ENCODE measurements at places on chromosomes 1 and 21. TPM values are rescaled to one million over a fixed set of nuclear protein-coding genes. Genes with fewer than 3 reads are reported as not detected.

RNU1-2 gene
- 2,748 TPM for total RNA-seq

DNA sequence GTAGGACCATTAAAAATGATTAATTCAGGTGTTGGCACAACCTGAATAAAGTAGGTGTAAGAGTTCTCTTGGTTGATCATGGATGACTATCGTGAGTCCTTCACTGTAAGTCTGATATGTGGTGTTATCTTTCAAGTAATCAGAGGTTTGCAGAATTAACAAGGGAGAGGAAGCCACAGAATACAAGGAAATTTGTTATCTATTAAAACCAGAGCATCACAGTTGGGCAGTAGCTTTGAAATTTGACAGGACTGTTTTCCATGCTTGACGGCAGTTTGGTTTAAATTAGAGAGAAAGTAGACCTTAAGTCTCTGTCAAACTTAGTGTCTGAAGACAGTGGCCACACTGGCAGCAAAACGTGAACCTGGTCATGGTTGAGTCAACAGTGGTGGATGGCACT is 139.5 kb upstream of the KCNK2 start:
- no peaks in the 10 kb centered on the region for H3K4me1 ChIP-seq
- H3K4me3 ChIP-seq: no peak overlapping the region
- no peak overlapping the region for H3K27ac ChIP-seq
- H3K36me3 ChIP-seq: no peaks in the 10 kb centered on the region
- H3K27me3 ChIP-seq: no peaks in the 10 kb centered on the region
- no peak for DNase-seq

GREM2 gene
- total RNA-seq: 0.99 TPM

FCER1G gene
- total RNA-seq: 102 TPM

DNA sequence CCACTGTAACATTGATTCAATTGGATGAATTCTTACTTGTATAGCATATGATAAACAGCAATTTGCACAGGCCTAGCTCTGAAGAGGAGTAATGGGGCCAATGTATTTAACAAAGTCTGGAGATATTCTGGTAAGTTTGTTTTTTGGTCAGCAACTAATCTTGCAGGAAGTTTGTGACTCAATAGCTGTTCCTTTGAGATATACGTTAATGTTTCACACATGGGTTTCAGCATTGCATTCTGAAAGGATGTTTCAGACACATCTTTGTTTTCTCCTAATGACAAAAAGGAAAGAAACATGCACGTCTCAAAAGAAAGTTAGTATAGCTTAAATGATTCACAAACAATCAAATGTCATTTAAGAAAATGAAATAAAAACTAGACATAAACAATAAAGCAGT is 49.0 kb downstream of the LTN1 start:
- no peak overlapping the region for H3K4me3 ChIP-seq
- DNase-seq: no peak
- no peaks in the 10 kb centered on the region for H3K36me3 ChIP-seq
- no peaks in the 10 kb centered on the region for H3K4me1 ChIP-seq
- no peaks in the 10 kb centered on the region for H3K27me3 ChIP-seq
- no peak overlapping the region for H3K27ac ChIP-seq

DNA sequence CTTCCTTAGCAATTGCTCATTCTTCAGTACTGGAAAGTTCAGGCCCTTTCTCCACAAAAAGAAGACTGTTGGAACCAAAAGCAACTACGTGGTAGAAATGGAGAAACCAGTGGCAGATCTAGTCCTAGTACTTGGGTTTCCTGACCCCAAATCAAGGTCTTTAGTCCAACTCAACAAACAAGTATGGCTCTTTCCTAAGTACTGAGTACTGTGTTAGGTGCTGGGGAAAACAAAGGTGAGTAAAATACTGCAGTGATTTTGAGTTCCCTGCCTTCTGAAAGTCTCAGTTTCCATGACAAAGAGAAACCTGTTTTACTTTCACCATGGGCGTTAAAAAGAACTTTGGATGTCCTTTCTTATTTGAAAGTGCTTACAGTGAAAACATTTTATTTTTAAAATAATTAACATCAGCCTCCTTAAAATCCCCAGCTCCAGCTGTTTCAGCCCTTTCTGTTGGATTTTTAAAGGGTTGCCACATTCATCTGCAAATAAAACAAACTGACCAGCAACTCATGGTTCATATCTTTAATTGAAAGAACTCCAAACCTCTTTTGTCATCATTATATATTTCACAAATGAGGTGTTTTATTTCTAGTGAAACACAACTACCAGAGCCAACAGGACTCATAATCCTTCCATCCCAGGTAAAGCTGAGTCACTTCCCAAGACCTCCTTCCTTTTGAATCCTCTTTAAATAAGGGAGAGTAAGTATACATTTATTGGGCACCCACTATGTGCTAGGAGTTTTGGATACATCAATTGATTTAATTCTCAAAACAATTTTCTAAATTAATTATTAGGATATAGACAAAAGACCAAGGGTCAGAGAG is 35.4 kb downstream of the PLPP3 start:
- H3K36me3 ChIP-seq: no peaks in the 10 kb centered on the region
- no peak for DNase-seq
- no peak overlapping the region for H3K4me3 ChIP-seq
- H3K27ac ChIP-seq: no peak overlapping the region
- no peaks in the 10 kb centered on the region for H3K27me3 ChIP-seq

TNFRSF18 gene
- total RNA-seq: 1.3 TPM

HAX1 gene
- total RNA-seq: 71.6 TPM

DNA sequence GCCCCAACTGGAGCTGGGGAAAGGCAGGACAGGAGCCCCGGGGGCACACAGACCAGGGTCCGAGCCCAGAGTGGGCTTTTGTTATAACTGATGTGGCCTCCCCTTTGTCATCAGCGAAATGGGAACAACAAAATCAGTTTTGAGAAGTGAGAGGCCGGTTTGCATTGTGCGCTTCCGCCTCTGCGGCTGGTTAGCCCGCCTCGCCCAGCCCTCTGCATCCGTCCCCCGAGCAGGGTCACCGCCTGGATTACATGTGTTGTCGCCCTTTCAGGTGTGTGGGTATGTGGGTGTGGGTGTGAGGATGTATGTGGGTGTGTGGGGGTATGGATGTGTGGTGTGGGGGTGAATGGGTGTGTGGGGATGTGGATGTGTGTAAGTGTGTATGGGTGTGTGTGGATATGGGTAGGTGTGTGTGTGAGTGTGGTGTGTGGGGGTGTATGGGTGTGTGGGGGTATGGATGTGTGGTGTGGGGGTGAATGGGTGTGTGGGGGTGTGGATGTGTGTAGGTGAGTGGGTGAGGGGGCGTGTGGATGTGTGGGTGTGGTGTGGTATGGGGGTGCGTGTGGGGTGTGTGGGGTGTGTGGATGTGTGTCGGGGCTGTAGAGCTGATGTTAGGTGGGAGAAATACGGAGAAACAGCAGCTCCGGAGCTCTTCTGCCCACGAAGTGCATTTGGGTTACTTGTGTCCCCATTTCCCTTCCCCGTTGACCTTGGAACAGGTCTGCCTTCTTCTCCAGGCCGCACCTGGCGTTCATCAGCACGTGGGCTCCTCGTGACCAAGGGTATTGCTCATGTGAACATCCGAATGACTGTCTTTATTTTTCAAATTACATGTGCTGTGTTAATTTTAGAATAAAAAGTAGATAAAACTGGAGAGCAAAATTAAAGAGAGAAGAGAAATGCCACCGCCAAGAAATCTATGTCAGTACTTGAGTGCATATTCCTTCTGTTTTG is 67.6 kb downstream of the FHAD1 start:
- no peaks in the 10 kb centered on the region for H3K4me1 ChIP-seq
- no peaks in the 10 kb centered on the region for H3K27me3 ChIP-seq
- H3K36me3 ChIP-seq: no peaks in the 10 kb centered on the region
- no peak overlapping the region for H3K4me3 ChIP-seq
- no peak overlapping the region for H3K27ac ChIP-seq

- no peak overlapping the region for H3K4me3 ChIP-seq
- DNase-seq: no peak
- no peaks in the 10 kb centered on the region for H3K27me3 ChIP-seq
- peaks cover 25% of the 10 kb centered on the region for H3K4me1 ChIP-seq
- H3K36me3 ChIP-seq: no peaks in the 10 kb centered on the region
Measured at GRCh38 chr1:150626150-150626549, 3.3 kb downstream of the ENSA start.

GRCh38 chr1:158752155-158752712 is 2.3 kb upstream of the OR6K6 start:
- no peaks in the 10 kb centered on the region for H3K27me3 ChIP-seq
- DNase-seq: no peak
- no peaks in the 10 kb centered on the region for H3K4me1 ChIP-seq
- H3K4me3 ChIP-seq: no peak overlapping the region
- H3K27ac ChIP-seq: no peak overlapping the region

ATP1A4 gene
- not detected for total RNA-seq

GRCh38 chr1:227911376-227911775 is 36.4 kb downstream of the WNT9A start:
- DNase-seq: no peak
- H3K4me3 ChIP-seq: no peak overlapping the region
- no peaks in the 10 kb centered on the region for H3K36me3 ChIP-seq
- H3K27ac ChIP-seq: no peak overlapping the region

CLCN6 gene
- total RNA-seq: 43.4 TPM

GRCh38 chr1:84425150-84425896 is 27.0 kb downstream of the DNASE2B start:
- no peak overlapping the region for H3K4me3 ChIP-seq
- H3K36me3 ChIP-seq: no peaks in the 10 kb centered on the region
- H3K4me1 ChIP-seq: no peaks in the 10 kb centered on the region

DNA sequence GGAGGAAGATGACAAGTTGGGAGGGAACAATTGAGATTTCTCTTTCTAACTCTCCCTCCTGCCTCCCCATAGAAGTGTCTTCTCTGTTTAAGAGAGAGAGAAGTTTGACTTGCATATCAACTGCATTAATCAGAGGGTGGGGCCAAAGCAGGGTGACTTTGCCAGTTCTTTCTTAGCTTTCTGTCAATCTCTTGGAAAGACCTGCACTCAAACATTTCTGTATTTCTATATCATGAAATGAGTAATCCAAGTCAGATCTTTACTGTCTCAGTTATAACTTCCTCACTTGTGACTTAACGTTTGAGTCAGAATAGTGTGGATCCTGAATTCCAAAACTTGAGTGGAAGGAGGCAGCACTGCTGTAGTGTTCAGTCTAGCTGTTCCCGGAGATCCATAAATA is 180.8 kb upstream of the KCNK2 start:
- H3K27ac ChIP-seq: no peak overlapping the region
- no peak overlapping the region for H3K4me3 ChIP-seq
- H3K27me3 ChIP-seq: no peaks in the 10 kb centered on the region
- DNase-seq: no peak
- H3K36me3 ChIP-seq: no peaks in the 10 kb centered on the region
- H3K4me1 ChIP-seq: no peaks in the 10 kb centered on the region

DNA sequence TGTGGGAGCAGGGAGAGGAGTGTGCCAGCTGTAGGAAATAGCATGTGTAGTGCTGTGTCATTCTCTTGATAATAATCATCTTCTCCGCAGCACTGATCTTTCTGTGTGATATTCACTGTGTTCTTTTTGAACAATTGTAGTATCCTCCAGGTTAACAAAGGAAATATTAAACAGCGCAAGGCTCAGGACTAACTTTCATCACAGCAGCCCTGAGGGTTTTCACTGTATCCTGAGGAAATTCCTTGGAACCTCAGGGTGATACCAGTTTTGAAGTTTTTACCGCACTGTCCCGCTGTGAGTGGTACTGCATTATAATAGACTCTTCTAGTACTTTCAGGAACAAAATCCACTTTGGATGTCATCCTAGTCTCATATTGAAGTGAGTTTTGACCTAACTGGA is 228.4 kb upstream of the COA6 start:
- H3K36me3 ChIP-seq: no peaks in the 10 kb centered on the region
- H3K4me3 ChIP-seq: no peak overlapping the region
- no peak overlapping the region for H3K27ac ChIP-seq
- H3K4me1 ChIP-seq: no peaks in the 10 kb centered on the region

- H3K4me1 ChIP-seq: no peaks in the 10 kb centered on the region
- DNase-seq: peak; percentile 45
- H3K36me3 ChIP-seq: no peaks in the 10 kb centered on the region
- H3K27me3 ChIP-seq: no peaks in the 10 kb centered on the region
Measured at GRCh38 chr1:87530042-87530807, 201.5 kb downstream of the LMO4 start.

GRCh38 chr1:31800674-31800967 is 15.2 kb downstream of the SPOCD1 start:
- no peak overlapping the region for H3K4me3 ChIP-seq
- no peak for DNase-seq
- peaks cover 3% of the 10 kb centered on the region for H3K4me1 ChIP-seq
- H3K27ac ChIP-seq: no peak overlapping the region
- H3K36me3 ChIP-seq: no peaks in the 10 kb centered on the region

GNG5 gene
- total RNA-seq: 124 TPM

DNA sequence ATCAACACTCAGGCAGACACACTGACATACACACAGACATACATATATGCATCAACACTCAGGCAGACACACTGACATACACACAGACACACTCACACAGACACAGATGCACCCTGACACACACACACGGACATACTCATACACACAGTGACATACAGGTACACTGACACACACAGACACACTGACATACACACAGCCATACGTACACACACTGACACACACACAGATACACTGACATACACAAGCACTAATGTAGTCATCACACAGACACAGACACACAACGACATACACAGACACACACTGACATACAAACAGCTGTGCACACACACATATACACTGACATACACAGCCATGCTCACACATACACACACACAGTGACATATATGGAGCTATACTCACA is 131.0 kb upstream of the CSF3R start:
- H3K36me3 ChIP-seq: no peaks in the 10 kb centered on the region
- no peak for DNase-seq
- H3K27me3 ChIP-seq: peaks cover 37% of the 10 kb centered on the region
- no peak overlapping the region for H3K27ac ChIP-seq
- H3K4me3 ChIP-seq: no peak overlapping the region

UBL4B gene
- not detected for total RNA-seq

DNA sequence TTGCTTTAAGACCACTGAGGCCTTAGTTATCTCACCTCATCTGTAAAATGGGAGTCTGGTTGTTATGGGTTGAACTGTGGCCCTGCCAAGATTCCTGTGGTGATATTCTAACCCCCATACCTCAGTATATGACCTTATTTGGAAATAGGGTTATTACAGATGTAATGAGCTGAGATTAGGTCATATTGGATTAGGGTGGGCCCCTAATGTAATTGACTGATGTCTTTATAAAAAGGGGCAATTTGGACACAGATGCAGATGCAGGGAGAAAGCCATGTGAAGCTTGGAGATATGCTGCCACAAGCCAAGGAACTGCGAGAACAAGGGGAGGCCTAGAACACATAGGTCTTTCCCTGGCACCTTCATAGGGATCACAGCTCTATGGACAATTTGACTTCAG is 3.9 kb downstream of the C1orf87 start:
- no peak for DNase-seq
- peaks cover 26% of the 10 kb centered on the region for H3K27me3 ChIP-seq
- no peaks in the 10 kb centered on the region for H3K4me1 ChIP-seq
- no peaks in the 10 kb centered on the region for H3K36me3 ChIP-seq
- H3K27ac ChIP-seq: no peak overlapping the region

TCHH gene
- 0.03 TPM for total RNA-seq

- no peaks in the 10 kb centered on the region for H3K27me3 ChIP-seq
- no peaks in the 10 kb centered on the region for H3K36me3 ChIP-seq
- no peak overlapping the region for H3K4me3 ChIP-seq
- no peaks in the 10 kb centered on the region for H3K4me1 ChIP-seq
Measured at GRCh38 chr1:176837708-176838107, 326.8 kb downstream of the ASTN1 start.

All from left lung (tissue), 14 donors.